ENCODE measurements at places on chromosomes 2 and 18.

DNA sequence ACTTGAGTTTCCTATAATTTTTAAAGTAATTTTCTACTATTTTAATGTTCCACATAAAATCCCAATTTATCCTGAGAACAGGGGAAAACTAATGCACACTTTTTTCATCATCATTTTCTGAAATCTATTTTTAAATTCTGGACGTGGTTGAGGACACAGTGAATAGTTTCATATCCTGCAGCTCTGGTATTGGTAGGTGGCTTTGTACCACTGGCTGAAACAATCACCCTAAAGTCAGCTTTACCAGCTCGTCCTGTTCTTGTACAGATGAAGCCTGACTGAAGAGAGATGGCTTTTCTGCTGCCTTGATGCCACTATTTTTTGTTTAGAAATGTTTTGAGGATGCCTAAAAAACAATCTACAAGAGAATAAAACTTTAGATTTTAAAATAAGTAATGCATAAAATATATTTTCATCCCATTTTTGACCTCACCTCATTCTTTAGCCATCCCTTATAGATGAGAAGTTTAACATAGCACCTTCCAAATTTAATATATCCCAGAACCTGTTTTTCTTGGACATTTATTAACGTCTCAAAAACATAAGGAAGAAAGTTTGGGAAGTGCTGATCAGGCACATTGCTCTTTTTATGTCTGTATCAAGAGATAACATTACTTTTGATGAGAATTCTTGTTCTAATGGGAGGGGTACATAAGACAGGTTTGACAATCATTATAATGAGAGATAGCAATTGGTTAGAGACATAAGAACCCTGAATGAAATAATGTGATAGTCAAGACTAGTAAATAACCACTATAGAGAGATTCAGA, 80.9 kb downstream of the GALNT1 start:
- no peak for DNase-seq

GRCh38 chr2:55047677-55048299, 2.5 kb downstream of the RTN4 start:
- peak; percentile 56 for DNase-seq

DNA sequence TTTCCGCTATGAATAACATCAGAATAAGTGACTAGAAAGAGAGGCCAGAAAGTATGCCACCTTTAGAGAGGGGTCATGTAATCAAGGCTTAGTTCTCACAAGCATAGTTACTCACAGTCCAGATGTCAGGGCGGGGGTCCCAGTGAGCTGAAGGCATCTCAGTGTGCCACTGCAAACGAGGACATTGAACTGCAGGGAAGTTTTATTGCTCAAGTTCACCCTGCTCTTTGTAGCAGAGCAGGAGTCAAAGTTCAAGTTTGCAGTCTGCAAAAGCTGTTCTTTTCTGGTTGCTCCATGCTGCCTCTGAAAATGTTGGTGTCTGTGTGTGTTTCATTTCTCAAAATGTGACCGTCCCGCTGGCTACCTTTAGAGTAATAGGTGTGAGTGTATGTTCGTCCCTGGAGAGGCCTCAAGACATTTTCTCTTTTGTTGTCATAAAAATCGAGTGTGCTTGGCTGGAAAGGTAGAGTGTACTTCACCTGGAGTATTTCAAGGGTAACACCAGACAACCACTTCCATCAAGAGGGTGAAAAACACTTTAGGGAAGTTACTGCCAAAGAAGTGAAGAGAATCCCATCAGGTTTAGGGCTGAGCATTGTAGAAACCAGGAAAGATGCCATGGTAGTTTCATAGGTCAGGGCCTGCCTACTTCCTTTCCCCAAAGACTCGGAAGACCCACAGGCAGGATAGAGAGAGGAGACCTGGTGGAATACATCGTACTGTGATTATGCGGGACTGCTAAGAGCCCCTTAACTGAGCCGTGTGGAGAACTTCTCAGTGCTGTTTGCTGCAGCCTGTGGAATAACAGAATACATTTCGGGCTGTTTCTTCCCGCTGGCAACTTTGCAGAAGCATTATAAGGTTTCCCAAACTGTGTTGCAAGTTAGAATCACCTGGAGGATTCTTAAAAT, 89.9 kb downstream of the LYPD6 start:
- no peak for DNase-seq

DNA sequence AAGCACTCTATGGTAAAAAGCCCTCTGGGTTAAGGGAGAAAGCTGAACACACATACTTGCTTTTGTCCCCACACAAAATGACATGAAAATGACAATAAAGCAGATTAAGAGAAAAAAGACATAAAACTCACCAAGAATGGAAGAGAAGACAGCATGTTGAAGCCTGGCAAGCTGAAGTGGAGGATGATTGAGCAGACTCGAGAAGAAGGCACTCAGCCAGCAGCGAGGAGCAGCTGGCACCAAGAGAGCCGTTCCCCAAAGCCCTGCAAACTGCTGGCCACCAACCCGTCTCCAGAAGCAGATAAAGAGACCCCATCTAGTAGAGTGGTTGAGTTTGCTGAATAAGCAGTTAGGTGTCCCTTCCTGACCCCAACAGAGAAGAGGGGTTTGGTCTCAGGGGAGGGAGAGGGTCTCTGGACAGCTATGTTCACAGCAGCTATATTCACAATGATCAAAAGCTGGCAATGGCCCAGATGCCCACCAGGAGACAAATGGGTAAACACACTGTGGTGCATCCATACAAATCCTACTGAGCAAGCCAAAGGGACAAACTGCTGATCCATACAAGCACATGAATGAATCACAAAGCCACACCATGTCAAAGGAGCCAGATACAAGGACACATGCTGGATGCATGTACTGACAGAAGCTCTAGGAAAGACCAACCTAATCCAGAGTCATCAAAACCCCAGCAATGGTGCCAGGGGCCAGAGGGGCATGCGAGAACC, 36.9 kb downstream of the FAM168B start:
- no peak for DNase-seq

DNA sequence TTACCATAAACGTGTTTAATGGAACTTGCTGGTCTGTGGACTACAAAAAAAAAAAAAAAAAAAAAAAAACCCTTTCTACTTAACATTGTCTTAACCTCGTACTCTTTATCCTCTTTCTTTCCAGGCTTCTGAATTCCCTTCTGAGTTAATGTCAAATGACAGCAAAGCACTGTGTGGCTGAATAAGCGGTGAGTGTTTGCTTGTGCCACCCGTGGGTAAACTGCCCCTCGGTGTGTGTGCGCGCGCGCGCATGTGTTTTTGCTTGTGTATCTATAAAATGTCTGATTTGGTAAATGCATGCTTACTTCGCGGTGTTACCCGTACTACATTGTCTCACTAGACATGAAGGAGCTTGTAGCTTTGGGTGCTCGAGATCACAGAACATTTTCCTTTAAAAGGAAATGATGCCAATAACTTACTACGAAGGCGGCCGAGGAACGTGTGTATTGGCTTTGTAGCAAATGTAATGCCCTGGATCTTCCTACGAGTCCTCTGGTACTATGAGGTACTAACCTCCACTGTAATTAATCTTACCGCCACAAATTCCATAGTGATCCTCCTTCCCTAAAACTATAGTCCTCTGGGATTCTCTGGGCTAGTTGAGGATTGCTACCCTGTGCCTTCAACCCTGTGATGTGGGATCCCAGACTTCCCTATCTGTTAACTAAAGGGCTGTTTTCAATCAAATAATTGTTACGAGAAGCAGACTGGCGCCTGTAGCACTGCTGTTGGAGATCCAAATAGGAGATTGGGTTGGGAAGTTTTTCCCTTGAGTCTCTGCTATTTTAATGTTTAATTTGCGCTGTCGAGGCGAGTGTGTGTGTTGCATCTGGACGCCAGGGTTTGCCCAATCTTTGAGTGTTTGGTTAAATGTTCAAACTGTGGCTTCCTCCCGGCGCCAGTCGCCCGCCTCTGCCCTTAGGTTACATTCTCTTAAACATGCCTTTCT, 1.1 kb downstream of the ID2 start:
- DNase-seq, result peak; percentile 23

DNA sequence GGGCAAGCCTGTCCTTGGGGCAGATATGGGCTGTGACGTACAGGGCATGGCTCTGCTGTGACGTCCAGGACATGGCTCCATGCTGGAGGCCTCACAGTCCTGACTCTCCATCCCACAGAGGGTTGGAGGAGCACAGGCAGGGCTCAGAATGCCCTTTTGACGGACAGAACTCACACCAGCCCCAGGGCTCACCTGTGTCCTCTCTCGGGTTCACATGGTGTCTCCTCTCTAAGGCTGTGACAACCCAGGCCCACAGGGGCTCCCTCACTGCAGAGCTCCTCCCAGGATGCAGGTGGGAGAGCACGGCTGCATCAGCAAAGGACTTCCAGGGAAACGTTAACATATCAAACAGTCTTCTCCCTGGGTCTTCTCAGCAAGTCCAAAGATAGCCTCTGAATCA, 133.8 kb downstream of the EIPR1 start:
- no peak for DNase-seq

- DNase-seq, result peak; percentile 45
These were observed 98.2 kb upstream of the B3GNT7 start for GRCh38 chr2:231297108-231297908.

- peak; percentile 82 for DNase-seq
These were observed 135.0 kb upstream of the RIOK3 start for GRCh38 chr18:23317975-23318675.

DNA sequence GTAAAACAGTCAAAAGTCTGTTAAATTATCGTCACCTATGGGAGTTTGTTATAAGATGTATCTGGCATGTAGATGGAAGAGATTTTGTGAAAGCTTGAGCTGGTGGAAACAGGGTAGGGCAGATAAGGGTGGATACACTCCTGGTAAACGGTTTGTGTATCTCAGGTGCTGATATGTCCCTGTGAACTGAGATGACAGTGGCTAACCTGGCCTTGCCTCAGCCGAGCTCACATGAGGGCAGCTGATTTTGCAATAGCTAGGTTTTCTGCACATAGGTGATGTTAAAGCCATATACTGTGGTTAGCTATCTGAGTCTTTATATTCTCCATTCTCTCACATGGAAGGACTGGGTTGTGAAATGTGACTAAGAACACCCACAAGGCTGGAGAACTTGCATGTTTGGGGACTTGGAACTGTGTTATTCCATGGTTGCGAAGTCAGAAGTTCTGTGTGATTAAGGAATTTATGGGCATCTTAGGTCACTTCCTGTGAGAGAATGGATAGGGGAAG, 205.1 kb downstream of the TPGS2 start:
- peak; percentile 2 for DNase-seq

GRCh38 chr2:196845371-196845770, 36.2 kb upstream of the C2orf66 start:
- DNase-seq, result no peak

GRCh38 chr18:63708650-63709049, 5.9 kb downstream of the SERPINB11 start:
- peak; percentile 97 for DNase-seq

DNA sequence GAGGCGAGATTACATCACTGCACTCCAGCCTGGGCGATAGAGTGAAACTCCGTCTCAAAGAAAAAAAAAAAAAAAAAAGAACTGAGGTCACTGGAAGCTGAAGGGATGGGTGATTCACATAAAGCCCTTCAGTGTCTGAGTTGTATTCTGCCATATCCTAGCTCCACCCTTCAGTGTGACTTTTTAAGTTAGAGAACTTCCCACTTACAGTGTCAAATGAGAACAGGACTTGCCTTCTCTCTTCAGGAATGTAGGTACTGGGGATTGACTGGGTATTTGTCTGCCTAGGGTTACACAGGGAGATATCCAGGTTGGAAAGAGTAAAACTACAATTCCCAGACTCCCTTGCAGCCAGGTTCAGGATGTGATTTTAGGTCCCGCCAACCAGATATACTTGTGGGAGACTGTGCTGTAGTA, 37.9 kb downstream of the EHD3 start:
- DNase-seq, result no peak

- DNase-seq, result no peak
These were observed 186.2 kb downstream of the DYM start for GRCh38 chr18:49274188-49274714.

GRCh38 chr18:40670668-40671375, 1284.2 kb upstream of the PIK3C3 start:
- DNase-seq, result no peak

GRCh38 chr2:71340176-71340575, 8.6 kb downstream of the ZNF638 start:
- DNase-seq, result no peak

GRCh38 chr18:62875323-62875722, 160.0 kb downstream of the PHLPP1 start:
- no peak for DNase-seq

GRCh38 chr18:42743373-42744138, 371.9 kb downstream of the RIT2 start:
- DNase-seq, result no peak

GRCh38 chr2:107336526-107336925, 450.6 kb upstream of the ST6GAL2 start:
- no peak for DNase-seq

- DNase-seq, result no peak
These were observed 44.9 kb downstream of the ZEB2 start for GRCh38 chr2:144475044-144475443.

DNA sequence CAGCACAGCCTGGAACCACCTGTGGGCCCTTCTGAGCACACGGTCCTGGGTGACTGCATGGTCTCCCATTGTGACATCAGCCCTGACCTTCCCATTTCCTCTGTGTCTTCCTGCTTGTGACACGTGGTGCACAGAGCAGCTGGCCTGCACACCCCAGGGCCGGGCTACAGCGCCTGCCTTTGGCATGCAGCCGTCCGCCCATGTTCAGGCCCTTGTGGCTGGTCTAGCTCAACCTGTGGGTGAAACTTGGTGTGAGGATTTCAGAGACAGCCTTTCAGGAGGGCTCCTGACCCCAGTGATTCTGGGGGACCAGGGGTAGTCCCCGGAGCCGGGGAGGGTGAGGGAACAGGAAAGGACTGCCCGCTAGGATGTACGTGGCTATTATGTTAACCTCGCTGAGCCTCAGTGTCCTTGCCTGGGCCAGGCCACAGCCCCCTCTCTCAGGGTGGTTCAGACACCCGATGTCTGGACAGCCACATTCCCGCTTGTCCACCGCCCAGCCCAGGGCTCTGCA, 284.8 kb upstream of the HS6ST1 start:
- no peak for DNase-seq

DNA sequence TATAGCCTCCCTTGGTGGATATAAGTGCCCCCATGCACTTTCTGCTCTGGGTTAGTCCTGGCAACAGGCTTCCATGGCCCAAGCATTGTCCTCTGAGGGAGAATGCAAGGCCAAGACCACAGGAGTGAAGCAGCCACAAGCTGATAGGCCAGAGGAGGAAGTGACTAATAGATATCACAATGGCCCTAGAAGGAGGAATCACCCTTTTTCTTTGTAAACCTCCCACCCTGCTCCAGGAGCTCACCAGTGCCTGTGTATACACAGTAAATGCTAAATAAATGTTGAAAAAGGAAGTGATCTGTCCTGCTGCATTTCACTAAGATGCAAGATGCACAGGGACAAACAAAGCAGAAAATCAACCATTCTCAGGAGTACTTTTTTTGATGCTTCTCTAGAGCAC, 49.7 kb upstream of the ABCA12 start:
- DNase-seq, result peak; percentile 3

GRCh38 chr2:239625971-239626734, 225.3 kb upstream of the HDAC4 start:
- no peak for DNase-seq

- DNase-seq, result peak; percentile 23
These were observed 1.1 kb upstream of the MBOAT2 start for GRCh38 chr2:9004338-9005204.
